Stimulated activated CD4-positive, alpha-beta T cell treated with anti-CD3 and anti-CD28 coated beads, Interleukin-12 subunit alpha, Interleukin-12 subunit beta, amount 100 ng/mL, for 4 hours (primary cell): ENCODE measurements at places on chromosomes 3 and 15.

DNA sequence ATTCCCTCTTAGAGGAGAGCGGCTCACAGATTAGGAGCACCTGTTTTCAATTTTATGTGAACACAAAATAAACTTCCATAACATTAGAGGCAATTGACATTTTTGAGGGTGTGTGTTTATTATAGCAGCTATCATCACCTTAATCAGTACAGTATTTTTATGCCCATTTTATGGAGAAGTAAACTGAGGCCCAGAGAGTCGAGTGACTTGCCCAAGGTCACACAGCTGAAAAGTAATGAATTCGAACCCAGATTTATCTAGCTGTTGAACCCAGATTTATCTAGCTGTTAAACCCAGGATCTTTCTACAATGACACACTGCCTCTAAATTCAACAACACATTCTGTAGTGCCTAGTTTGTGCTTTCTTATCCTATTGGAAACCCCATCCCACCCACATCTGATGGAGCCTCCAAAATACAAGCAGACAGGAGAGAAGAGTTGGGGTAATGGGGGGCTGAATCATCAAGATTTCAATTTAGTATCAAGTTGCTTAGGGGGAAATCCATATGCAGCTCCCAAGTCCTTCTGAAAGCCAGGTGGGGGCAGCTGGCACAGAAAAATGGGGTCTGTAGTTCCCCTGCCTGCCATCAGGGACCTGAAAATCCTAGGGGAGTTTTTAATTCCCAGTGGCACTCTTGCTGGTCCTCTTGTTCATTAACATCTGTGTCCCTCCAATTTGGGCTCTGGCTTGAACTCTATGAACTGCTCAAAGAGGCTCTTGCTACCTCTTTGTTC, 50.4 kb upstream of the TRA2B start:
- DNase-seq, result no peak

GRCh38 chr15:97072545-97072944, 742.0 kb downstream of the NR2F2 start:
- no peak for DNase-seq

- DNase-seq, result no peak
These were observed 20.6 kb downstream of the ACKR2 start for GRCh38 chr3:42829628-42830436.

DNA sequence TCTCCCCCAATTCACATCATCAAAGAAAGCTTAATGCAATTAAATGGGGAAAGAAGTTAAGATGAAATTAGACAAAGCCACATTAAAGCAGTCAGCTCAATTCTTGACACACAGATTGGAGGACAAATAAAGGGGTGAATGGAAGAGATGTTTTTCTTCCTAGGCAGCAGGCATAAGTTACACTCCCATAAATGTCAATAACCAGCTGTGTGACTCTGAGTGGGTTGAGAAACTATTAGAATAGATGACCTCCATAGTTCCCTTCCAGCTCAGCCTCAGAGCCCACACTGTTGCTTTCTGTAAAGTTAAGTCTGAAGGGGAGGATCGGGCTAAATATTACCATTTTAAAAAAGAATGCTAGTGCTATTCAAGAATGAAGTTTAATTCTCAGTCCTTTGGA, 71.0 kb downstream of the THBS1 start:
- DNase-seq, result no peak

DNA sequence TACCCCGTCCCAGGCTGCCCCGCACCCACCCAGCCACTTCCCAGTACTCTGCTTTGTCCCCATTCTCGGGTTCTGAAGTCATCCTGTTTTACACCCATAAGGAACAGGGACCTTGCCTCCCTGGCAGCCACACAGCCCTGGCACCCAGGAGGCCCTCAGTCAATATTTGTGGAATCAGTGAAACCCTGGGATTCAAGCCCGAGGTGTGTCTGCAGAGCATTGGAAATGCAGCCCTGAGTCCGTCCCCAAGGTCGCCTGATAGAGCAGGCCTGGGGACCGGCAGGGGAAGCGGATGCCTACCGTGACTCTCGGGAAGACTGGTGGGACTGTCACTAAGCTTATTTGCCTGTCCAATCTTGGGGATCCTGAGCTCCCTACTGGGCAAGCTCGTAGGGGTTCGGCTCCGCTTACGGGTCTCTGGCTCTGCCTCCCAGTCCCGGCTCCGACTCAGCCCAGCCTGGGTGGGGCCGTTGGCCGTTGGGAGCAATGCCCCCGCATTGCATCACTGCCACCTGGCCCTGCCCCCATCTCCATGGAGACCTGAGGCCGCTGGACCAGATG, 64.4 kb upstream of the TAMM41 start:
- DNase-seq, result no peak

GRCh38 chr3:13190378-13190765, 117.1 kb upstream of the IQSEC1 start:
- DNase-seq, result no peak

DNA sequence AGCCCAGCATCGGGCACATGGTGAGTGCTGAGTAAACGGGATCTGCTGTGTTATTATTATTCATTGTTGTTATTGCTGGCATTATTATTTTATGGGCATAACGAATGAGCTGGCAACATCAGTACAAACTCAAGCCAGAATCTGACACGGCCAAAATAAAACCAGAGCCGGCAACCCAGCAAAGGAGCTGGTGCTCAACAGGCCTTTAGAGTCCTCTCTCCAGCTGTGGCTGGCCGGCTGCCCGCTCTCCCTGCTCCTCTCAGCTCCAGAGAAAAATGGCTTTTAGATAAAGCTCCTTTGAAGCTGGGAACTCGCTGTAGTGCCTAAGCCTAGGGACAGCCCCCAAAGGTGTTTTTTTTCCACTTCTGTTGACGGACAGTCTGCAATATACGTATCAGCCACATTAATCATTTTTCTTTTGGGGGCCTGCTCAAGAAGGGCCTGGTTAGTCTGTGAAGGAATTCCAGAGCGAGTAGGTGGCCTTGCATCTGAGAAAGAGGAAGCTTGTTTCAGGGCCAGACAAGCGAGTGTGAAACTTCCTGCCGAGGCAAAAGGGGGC, 193.9 kb upstream of the UBE2E1 start:
- DNase-seq, result no peak

- no peak for DNase-seq
These were observed 159.4 kb downstream of the CDIN1 start for GRCh38 chr15:36738817-36739216.

DNA sequence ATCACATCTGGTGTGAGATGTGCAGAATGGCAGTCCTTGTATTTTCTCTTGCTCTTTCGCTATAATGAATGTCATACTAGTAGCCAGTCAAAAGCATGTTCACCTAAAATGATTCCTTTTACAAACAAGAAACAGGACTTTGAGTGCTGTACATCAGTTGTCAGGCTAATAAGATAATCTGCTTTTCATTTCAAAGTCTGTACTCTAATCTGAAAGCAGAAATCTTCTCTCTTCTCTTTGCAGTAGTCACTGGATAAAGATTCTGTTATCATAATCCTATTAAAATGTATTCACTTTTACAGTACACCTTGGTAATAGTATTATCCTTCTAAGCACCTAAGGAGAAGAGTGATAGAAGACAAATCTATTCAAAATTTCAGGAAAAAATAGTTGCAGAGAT, 300.1 kb downstream of the MFSD1 start:
- no peak for DNase-seq

GRCh38 chr15:66092053-66093016, 161.2 kb downstream of the MEGF11 start:
- DNase-seq, result no peak

- DNase-seq, result no peak
These were observed 14.6 kb downstream of the USP3 start for GRCh38 chr15:63519041-63519440.
